ENCODE measurements at places on chromosomes 3 and 15.
A peak's percentile ranks its signal among the peaks of the same experiment; 100 is the strongest.

GRCh38 chr3:150762662-150763121 lies 277 bp downstream of the SIAH2 start:
- no peak for DNase-seq

DNA sequence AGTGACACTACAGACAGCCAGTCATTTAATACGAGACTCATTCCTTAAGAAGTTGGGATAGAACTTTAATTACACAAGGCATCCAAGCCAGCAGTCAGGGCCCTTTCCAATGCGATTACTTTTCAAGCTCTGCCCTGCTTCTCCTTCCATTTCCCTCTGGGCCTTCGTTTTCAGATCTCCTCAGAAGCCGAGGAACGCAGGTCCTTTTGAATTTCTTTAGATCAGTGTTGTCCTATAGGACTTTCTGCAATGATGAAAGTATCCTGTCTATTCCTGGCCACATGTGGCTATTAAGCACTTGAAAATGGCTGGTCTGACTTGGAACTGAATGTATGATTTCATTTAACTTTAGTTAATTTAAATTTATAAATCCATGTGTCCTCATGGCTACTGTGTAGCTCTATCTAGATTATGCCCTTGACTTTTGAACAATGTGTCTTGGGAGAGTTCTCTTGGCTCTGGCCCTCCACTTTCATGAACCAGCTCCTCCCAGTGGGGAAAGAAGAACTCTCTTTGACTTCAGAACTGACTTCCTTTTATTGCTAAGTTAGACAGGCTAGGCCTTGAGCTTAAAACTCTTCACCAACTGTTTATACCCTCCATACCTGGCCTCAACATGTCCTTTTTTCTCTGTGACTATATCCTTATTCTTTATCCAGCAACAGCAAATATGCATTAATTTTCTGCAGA lies 22.6 kb downstream of the TGFBR2 start:
- DNase-seq: no peak

- DNase-seq: no peak
These were observed 28.7 kb upstream of the SRPRB start for GRCh38 chr3:133776794-133777438.

- no peak for DNase-seq
These were observed 46.0 kb downstream of the FSIP1 start for GRCh38 chr15:39736412-39737195.

DNA sequence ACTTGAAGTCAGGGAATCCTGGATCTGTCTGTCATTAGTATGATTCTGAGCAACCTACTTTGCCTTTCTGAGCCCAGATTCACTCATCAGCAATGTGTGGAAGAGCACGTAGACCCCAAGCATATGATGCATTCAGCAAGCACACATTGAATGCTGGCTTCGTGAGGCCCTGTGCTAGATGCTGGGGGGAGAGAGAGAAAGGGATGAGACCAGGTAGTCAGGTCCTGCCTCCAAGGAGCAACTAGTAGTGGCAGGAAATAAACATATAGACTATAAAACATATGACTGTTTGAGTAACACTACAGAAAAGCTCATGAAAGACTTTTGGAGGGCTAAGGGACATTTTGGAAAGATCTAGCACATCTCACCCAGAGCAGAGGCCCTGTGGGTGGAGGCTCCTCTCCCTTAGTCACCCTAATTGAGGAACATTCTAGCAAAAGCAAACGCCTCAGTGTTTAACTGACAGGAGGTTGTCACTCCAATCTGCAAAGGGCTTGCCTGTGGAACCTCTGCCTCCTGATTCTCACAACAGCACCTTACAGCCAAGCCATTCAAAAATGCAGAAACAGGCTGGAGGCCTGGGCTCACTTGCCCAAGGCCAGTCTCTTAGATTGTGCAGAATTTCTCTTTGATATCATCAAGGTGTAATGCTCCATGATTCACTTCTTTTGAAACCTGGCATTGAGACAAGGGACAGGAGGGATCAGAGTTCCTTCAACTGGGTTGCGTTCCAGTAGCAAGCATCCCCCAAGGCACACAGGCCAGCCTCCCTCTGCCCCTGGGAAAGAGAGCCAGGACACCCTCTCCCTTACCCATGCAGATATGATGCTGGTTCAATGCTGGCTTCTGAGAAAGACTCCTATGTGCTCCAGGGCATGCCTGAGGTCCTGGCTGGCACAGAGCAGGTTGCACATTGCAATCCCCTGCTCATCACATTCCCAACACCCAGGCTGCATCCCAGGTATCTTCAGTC lies 26.1 kb downstream of the STARD5 start:
- no peak for DNase-seq

GRCh38 chr3:87420171-87420570 lies 143.8 kb upstream of the POU1F1 start:
- no peak for DNase-seq

- peak; percentile 39 for DNase-seq
These were observed at the start of gene DALRD3 for GRCh38 chr3:49017971-49018706. TSS of gene DALRD3 (minus strand) at chr3:49018580. CDS start at chr3:49018564, 16 bp downstream.

- DNase-seq: no peak
These were observed 311.0 kb upstream of the RARB start for GRCh38 chr3:25117005-25117593.

GRCh38 chr3:189165092-189165612 lies 6.6 kb upstream of the TPRG1 start:
- no peak for DNase-seq

DNA sequence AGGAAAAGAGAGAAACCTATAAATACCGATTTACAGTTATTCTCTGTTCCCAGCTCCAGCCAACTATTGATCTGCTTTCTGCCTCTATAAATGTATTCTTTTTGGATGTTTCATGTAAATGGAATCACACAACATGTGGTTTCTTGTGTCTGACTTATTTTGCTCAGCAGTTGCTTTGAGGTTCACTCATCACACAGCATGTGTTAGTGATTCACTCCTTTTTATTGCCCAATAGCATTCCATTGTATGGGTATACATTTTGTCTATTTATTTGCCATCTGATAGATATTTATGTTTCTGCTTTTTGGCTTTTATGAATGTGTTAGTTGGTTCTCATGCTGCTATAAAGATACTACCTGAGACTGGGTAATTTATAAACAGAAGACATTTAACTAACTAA lies 23.6 kb downstream of the CCR1 start:
- no peak for DNase-seq

DNA sequence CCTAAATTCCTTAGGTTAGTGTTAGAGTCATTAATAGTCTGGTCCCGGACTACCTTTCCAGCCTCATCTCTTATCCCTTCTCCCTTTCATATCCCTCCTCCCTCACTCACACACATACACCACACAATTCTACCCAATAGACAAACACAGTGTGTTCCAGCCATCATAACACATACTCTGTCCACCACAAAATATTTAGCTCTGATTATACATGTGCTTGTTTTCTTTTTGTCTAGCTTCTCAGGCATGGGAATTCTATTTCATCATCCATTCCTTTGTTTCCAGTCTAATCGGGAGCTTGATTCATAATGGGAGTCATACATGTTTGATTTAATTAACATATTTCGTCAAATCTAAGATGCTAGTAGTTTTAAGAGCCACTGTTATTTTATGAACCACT lies 161.8 kb upstream of the BFSP2 start:
- DNase-seq: no peak

DNA sequence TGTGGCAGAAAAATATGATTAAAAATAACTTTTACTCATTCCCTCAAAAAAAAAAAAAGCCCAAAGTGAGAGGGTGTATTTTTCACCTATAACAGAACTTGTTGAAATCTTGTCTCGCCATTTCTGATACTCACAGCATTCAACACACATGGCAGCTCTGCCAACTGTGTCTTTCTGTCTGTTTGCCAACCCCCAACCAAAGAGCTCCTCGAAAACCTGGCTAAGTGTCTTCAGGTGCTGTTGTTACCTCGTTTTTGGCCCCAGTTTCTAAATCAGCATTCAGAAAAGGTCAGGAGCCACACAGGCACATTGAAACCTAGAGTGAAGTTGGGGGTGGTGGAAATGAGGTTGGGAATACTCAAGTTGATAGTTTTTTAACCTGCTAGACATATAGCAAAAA lies 123.5 kb downstream of the TMEM108 start:
- DNase-seq: no peak

GRCh38 chr3:11152301-11152700 lies 2.0 kb upstream of the HRH1 start:
- no peak for DNase-seq

DNA sequence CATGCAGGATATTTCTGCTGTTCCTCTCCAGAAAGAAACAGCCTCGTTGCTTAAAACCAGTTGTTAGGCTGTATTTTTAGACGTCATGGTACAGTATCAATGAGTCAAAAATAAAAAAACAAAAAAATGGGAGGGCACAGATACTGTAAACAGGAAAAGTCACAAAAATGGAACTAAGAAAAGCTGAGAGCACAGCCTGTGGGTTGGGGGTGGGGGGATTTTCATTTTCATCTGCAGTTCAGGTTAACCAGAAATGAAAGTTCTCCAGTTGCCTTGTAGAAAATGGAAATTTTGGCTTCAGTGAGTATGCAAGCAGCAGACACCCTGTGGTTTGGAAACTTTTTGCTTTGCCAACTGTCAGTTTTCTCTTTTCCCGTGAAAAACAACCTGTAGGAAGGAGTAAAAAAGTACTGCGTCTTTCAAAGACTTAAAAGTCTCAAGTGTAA lies 59.0 kb downstream of the FRMD4B start:
- DNase-seq: peak; percentile 73

- DNase-seq: no peak
These were observed 133.4 kb upstream of the SMAD3 start for GRCh38 chr15:66931768-66932633.

GRCh38 chr3:120040813-120041377 lies 53.4 kb downstream of the GSK3B start:
- no peak for DNase-seq

GRCh38 chr3:74518610-74519009 lies 95.8 kb downstream of the CNTN3 start:
- no peak for DNase-seq

DNA sequence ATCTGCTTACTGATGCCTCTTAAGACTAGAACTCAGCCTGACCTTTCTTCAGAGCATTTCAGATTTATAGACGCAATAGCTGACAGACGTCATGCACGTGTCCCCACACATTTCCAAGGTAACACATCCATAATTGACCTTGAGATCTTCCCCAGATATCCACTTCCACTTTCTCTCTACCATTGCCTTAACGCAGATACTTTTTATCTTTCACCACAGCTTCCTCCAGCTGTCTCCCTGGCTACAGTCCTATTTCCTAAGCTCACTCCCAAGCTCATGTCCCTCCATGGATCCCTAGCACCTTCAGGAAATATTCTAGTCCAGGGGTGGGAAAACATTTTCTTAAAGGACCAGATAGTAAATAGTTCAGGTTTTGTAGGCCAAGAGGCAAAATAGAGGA lies 173.0 kb upstream of the MITF start:
- no peak for DNase-seq

DNA sequence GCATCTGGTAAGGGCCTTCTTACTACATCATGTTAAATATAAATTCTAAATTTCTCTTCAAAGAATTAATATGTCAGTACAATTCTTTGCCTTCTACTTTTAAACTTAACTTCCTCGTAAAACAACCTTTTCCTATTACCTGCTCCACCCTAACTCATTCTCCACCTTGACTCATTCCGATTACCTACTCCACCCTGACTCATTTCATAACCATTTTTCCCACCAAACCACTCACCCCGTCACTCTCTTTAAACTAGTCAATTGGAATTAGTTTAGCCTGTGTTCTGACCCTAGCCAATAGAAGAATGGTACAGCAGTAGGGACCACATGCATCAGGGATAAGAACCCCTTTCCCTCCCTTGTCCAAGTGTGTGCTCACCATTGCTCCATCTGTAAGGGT lies 65.6 kb downstream of the PLSCR2 start:
- DNase-seq: no peak

DNA sequence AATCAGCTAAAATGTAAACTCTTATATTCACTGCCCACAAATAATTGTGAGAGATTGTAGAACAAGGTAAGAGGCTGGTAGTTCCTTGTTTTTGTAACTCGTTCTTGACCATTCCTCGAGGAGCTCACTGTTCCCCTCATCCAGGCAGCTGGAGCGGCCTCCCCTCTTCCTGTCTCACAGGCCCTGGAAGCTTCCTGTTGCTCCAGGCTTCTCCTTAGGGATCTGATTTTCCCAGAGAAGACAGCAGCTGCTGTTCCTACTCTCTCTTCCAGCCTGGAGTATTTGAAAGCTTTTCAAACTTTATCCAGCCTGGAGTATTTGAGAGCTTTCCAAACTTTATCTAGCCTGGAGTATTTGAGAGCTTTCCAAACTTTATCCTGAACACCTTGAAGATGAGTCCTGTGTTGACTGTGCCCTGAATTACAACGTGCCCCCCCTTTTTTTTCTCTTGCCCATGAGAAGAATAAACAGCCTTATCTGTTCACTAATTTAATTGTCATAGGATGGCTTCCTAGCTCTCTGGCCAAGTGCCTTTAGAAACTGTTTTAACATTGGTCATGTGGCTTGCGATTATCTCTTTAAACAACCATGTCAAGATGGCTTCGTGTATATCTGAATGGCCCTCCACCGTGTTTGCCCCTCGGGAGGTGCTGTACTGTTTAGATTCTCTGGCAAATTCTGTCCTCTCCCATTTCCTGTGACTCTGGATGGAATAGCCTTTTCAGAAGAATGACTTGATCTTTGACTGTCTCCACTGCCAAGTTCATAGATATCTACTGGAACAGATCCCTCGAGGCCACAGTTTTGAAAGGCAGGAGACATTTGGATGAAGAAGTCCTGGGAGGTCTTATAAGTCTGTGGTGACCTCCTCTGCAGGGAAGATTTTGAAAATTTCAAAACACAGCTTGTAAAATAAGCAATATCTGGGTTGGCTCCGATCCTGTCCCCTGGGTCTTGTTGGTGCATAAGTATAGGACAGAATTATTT lies 4.8 kb downstream of the ADAMTSL3 start:
- DNase-seq: no peak

DNA sequence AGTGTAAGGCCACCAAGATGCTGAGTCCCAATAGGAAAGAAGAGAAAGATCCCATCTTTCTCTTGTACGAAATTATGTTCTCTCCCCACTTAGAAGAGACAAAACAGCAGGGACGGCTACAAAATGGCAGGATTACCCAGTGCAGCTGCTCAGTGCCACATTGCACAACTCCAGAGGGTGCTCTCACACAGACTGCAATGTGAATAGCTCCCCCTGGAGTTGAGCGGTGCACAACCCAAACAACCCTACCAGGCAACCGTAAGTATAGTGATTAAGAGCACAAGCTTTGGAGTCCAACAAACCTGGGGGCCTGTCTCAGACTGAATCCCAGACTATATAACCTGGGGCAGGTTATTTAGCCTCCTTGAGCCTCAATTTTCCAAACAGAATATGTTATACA lies 3.1 kb upstream of the BHLHE40 start:
- DNase-seq: no peak

DNA sequence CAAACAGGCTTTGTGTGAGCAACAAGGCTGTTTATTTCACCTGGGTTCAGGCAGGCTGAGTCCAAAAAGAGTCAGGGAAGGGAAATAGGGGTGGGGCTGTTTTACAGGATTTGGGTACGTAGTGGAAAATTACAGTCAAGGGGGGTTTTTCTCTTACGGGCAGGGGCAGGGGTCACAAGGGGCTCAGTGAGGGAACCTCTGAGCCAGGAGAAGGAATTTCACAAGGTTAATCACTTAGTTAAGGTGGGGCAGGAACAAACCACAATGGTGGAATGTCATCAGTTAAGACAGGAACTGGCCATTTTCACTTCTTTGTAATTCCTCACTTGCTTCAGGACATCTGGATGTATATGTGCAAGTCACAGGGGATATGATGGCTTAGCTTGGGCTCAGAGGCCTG lies 1592.8 kb upstream of the GBE1 start:
- DNase-seq: no peak

GRCh38 chr15:34987609-34988026 lies 469 bp downstream of the ZNF770 start:
- peak; percentile 5 for DNase-seq
